Gastrocnemius medialis (tissue), 4 donors: ENCODE measurements at places on chromosomes 7 and 10. TPM values are rescaled to one million over a fixed set of nuclear protein-coding genes. Genes with fewer than 3 reads are reported as not detected.

DNA sequence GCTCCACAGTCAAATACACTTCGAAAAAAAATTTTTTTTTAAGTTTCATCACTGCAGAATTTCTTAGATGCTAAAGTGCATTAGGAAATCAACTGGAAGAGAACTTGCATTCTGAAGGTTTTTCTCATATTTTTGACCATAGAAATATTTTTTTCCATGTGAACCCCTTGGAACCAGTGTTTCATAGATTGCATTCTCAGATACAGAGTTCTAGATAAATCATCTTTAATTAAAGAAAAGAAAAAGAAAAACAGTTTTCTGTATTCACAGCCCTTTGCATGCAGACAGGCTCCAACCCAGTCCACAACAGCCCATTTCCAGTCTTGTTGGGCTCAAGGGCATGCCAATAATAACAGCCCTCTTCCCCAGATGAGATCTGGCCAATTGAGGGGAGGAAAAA lies 75.5 kb upstream of the RPA3 start:
- DNase-seq, result no peak

DNA sequence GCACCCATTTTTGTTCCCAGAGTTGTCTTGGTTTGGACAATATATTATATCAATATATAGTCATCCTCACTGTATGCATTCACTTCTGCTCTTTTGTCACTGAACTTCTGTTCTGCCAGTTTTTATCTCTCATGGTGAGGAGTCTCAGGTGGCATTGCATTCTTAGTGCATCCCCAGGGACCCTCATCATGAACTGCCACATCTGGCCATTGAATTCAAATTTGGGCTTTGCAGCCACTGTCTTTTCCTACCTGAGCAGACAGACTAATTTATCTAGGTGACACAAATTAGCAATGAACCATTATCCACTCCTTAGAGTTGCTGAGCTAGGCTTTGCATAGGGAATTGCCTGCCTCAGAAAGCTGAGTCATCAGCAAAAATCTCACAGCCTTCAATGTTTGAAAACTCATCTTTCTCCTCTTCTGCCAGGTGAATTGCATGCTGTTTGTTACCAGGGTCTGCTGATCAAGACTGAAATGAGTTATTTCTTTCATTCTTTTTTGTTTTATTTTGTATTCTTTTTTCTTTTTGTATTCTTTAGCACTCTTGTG lies 316.8 kb upstream of the MTPN start:
- no peak for DNase-seq

GRCh38 chr10:42850931-42851330 lies 68.3 kb downstream of the BMS1 start:
- DNase-seq, result no peak

Gene GIMAP2
- 3.3 TPM for total RNA-seq

GRCh38 chr10:121579656-121580055 lies 18.6 kb downstream of the FGFR2 start:
- no peak for DNase-seq

GRCh38 chr7:91194841-91195240 lies 69.4 kb upstream of the FZD1 start:
- no peak for DNase-seq

Gene CHAT
- not detected for total RNA-seq

- DNase-seq, result no peak
Measured at GRCh38 chr10:7161484-7162250, 249.2 kb downstream of the SFMBT2 start.

Gene SPDYE16
- total RNA-seq, result not detected

DNA sequence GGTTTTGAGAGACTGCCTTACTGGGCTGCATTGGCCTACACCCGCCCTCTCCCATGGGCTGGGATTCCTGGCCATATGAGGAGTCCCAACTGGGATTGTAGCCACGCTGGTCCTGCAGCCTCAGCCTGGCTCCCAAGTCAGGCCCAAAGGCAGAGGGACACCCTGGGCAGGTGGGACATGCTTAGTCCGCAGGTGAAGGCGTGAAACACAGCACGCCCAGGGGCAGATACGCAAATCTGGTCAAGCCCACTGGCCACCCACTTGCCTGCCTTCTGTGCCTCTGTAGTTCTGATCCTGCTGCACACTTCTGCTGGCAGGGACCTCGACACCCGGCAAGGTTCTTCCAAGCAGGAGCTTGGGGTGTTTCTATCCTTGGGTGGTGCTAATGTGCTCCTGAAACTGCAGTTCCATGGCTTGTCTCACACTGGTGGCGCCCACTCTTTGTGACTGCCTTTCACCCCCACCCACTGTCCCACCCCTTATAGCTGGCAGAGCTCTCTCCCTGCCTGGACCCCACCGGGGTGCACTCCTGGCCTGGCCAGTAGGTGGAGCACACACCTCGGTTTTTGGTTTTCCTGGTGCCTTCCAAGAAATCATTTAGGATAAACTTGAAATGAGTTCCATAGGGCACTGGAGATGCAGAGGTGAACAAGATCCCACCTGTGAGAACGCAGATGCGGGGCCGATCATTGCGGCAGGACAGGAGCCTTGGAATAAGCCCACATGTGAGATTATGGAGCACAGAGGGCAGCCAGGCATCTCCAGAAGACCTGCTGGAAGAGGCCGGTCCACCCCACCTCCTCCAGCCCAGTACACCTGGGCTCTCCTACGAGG lies 47.9 kb downstream of the MKI67 start:
- no peak for DNase-seq

Gene VKORC1L1
- total RNA-seq, result 17.5 TPM
